ENCODE measurements at places on chromosomes 13 and 19.

DNA sequence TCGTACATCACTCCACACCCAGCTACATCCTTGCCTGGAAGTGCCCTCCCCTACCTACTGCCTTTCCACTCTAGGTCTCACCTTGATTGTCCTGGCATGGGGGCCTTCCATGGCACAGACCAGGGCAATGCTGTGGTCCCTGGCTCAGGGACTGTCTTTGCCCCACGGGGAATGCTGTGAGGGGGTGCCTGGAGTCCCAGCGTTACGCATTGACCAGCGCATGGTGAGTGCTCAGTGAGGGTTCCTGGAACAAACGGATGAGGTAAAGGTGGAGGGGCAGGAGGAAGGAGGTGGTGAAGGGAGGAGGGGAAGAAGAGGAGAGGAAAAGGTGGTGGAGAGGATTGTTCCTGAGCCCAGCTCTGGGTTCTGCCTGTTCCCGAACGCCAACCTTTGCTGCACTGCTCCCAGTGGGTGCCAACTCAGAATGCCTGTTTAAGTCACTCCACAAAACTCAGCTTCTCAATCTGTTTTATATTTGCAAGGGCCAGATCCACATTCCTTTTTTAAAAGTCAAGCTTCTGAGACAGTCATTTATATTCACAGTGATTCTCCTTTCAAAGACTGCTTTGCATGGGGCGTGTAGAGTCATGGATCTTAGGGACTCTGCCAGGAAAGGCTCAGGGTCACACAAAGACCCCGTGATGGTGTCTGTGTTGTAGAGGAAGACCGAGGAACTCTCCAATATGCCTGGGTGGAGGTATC is 40.8 kb downstream of the CHST8 start:
- DNase-seq = no peak

DNA sequence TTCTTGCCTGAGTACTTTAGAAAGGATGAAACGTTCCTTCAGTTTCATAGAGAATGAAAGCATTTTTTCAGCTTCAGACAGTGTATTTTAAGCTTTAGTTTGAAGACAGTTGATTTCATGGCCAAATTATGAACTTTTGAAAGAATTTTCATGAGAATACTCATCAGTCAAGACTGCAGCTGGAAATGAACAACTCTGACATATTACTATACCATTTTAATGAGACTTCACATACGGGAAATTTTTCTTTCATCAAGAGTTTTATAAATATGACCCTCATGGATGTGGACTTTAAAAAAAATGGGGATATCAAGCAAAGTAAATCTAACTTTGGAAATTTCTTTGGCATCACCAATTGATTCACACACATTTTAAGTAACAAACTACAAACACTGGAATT is 6.4 kb downstream of the LATS2 start:
- DNase-seq = no peak

- DNase-seq = no peak
Observed at GRCh38 chr13:40077396-40078027, 422.1 kb downstream of the COG6 start.

GRCh38 chr19:17209126-17210036 is 5.8 kb upstream of the USE1 start:
- DNase-seq = no peak

- no peak for DNase-seq
Observed at GRCh38 chr13:107586216-107586615, 629.1 kb downstream of the LIG4 start.

- no peak for DNase-seq
Observed at GRCh38 chr19:39415111-39416046, 2.9 kb downstream of the PLEKHG2 start.

DNA sequence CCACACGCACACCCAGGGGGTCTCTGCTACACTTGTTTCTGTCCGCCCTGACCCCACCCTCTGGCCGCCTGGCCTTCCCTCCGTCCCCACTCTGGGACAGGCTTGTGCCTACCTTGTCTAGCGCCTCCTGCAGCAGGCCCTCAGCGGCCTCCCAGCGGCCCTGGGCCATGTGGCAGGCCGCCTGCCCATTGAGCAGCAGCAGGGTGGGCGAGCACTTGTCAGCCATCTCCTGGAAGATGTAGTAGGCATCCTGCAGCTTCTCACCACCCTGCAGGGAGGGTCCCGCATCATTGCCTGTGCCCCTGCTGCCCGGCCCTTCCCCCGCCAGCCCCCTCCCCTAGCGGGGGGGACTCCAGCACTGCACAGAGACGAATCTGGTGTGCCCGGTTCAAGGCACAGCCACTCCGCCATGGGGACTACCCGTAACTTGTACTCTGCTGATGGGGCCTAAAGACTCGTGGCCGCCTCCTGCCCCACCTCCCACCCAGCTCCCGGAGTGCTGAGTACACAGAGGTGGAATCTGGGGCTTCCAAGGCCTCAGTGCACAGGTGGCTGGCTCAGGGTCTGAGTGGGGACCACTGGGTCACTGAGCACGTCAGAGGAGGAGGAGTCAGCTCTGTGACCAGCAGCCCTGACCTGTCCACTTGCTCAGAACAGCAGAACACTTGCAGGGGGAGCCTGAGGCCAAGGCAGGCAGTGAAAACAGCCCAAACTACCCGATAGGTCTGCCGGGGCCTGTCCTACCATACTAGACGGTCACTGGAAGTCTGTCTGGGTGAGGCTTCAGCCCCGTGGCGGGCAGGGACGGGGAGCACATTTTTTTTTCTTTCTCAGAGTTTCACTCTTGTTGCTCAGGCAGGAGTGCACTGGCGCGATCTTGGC is 7.4 kb upstream of the CERS1 start:
- DNase-seq = no peak

DNA sequence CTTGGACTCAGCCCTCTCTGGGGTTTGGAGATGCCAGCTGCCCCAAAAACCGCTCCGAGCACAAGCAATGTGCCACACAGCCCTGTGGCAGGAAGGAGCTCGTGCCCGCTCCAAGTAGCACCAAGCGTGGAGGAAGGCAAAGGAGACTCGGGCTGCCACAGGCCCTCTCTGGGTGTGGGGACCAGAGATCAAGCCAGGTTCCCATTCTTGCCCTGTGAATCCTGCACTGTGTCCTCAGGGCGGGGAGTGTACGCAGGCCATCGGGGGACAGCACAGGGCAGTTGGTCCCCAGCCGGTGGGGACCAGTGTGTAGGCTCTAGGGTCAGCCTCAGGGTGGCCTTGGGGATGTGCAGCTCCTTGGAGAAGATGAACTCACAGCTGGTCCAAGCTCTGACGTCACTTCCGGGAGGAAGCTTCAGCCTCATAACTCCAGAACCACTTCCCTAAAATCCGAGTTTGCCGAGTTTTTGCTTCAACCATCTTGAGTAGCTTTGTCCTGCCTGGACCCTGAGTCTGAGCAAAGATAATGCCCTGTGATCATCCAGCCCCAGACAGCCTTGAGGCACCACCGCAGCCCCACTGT is 9.3 kb upstream of the CPAMD8 start:
- DNase-seq = no peak

- DNase-seq = no peak
Observed at GRCh38 chr19:19662871-19663255, 613 bp downstream of the ATP13A1 start.

DNA sequence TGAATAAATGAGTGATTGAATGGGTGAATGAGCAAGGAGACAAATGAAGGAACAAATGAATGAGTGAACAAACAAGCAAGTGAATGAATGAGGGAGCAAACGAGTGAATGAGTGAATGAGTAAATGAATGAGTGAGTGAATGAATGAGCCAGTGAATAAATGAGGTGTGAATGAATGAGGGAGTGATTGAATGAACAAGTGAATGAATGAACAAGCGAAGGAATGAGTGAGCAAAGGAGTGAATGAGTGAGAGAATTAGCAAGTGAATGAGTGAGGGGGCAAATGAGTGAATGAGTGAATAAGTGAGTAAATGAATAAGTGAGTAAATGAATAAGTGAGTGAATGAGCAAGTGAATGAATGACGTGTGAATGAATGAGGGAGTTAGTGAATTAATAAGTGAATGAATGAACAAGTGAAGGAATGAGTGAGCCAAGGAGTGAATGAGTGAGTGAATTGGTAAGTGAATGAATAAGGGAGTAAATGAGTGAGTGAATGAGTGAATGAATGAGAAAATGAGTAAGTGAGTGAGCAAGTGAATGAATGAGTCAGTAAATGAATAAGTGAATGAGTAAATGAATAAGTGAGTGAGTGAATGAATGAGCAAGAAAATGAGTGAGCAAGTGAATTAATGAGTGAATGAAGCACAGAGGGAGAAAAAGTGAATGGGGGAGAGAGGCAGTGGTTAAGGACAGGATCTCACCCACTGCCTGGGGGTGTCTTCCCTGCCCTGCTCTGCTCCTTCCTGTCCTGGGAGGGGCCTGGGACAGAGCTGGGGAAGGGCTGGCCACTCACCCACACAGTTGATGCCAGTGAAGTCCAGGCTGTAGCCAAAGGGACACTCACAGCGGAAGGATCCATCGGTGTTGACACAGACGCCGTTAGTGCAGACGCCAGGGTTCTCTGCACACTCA is 36.4 kb downstream of the CCL25 start:
- DNase-seq = no peak

- DNase-seq = no peak
Observed at GRCh38 chr13:110443622-110444225, 117.8 kb downstream of the RAB20 start.

DNA sequence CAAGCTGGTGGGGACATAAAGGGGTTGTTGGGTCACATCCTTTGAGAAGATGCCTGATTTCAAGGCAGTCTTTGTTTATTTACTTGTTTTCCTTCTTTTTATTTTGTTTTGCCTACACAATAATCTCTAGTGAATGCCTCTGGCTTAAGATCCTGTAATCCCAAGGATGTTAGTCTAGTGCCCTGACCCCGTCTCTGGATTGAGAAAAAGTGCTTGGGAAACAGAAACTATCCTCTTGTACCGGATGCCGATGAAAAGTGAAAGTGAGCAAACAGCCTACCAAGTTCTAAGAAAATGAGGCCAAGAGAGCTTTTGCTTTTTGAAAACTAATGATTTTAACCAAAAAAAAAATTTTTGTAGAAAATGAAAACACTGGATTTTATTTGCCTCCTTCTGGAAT is 42.1 kb upstream of the C1QTNF9 start:
- no peak for DNase-seq

DNA sequence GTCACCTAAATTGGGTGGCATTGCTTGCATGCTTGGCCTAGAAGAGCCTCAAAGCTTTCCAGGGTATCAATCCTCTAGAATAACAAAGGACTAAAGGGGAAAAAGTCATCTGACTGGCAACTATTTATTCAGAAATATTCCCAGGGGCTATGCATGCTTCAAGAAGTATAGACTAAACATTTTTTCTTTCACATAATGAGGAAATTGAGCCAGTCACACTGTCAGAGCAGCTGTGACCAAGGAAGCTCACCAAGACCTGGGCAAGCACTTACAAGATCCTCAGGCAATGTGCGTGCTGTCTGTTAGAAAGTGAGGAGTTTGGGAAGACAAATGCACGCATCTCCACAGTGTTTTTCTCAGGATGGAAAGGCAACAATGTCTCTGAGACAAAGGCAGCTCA is 747.2 kb downstream of the DIAPH3 start:
- DNase-seq = no peak

DNA sequence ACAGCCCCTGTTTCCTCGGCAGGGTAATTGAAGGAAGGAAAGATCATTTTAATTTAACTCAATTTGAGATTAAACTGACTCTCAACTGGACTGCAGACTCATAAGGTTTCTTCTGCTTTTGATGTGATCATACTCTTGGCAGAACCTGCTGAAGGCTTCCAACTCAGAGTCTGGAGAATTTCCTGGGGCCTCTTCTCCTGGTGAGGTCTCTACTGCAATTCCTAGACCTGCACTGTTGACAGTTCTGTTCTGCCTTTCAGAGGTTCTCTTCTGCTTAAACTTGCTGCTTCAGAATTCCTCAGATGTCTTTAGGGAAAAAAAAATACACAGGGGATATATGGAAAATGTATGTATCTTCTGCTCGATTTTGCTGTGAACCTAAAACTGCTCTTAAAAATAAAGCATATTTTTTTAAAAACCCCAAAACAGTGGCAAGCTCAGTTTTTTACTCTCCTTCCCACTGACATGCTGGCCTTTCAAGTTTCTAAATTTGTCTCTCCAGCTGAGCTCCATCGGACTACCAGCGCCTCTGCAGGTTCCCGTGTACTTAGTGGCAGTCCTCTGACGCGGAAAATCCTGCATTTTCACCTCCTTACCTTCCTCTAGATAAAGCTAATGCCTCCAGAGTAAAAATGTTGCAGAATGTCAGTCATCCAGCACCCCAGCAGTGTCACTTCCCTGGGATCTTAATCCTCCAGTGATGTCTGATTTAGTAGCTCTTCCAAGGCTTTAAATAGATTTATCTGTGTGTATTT is 733.5 kb upstream of the SGCG start:
- no peak for DNase-seq

- no peak for DNase-seq
Observed at GRCh38 chr13:91647361-91647990, 249.1 kb downstream of the GPC5 start.

GRCh38 chr13:109656206-109656605 is 130.2 kb downstream of the IRS2 start:
- no peak for DNase-seq

GRCh38 chr13:48708764-48709163 is 55.0 kb downstream of the CYSLTR2 start:
- no peak for DNase-seq

GRCh38 chr13:77318741-77319140 is 8.2 kb downstream of the MYCBP2 start:
- DNase-seq = no peak

DNA sequence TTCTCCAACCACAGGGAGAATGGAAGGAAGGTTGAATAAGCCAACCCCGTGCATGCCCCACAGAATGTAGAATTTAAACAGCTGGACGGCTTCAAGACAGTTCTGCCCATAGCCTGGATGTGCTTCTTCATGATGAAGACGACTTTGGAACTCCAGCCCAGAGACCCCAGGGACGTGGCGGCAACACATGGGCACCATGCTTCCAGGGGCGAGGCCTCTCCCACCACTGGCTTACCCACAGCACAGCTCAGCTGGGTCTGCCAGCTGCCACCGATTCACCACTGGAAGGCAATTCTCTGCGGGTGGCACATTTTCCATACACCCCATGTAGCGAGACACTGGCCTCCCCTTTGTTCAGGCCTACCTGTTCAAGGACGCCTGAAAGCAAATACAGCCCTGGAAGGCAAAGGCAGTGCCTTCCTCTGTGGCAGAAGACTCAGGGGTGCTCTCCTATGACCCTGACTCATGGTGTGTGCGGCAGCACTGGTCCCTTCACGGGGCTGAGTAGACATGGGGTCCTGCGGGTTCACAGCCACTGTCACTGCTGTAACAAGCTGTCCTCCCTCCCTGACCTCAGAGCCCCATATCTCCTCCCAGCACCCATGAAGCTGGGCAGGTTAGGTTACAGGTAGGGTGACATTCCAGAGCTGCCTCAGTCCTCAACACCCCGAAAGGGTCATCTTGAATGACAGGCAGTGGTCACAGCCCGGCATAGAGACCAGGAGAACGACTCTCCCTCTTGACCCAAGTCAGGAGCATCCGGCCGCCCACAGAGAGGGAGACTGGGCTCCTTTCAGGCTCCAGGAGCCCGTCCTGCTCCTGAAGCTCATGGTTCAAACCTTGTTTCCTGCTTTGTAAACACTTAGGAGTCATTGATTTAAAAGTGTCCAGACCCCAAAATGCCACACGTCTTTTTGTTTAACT is 72.7 kb downstream of the SPACA7 start:
- no peak for DNase-seq

DNA sequence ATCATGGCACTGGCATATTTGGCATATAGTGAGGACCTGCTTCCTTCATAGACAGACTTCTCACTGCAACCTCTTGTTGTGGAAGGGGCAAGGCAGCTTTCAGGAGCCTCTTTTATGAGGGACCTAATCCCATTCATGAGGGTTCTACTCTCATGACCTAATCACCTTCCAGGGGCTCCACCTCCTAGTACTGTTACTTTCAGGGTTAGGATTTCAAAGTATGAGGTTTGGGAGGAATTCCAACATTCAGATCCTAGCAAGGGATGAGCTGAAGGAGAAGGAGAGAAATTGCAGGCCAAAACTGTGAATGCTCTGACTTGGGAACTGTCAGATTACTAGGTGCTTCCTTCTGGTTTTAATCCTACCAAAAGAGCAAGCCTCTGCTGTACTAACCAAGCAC is 87.8 kb downstream of the LMO7 start:
- no peak for DNase-seq

Measured in stimulated activated CD8-positive, alpha-beta memory T cell treated with anti-CD3 and anti-CD28 coated beads, Interleukin-12 subunit alpha, Interleukin-12 subunit beta, amount 100 ng/mL, for 1 hour (primary cell).